ENCODE measurements at places on chromosomes 11 and 22.

GRCh38 chr22:25334162-25334490 is 114.7 kb downstream of the CRYBB2 start:
- peak; percentile 63 for DNase-seq

GRCh38 chr22:25134028-25134427 is 65.6 kb upstream of the CRYBB3 start:
- DNase-seq = no peak

GRCh38 chr22:31162015-31162765 is 2.2 kb downstream of the RNF185 start:
- DNase-seq = no peak

DNA sequence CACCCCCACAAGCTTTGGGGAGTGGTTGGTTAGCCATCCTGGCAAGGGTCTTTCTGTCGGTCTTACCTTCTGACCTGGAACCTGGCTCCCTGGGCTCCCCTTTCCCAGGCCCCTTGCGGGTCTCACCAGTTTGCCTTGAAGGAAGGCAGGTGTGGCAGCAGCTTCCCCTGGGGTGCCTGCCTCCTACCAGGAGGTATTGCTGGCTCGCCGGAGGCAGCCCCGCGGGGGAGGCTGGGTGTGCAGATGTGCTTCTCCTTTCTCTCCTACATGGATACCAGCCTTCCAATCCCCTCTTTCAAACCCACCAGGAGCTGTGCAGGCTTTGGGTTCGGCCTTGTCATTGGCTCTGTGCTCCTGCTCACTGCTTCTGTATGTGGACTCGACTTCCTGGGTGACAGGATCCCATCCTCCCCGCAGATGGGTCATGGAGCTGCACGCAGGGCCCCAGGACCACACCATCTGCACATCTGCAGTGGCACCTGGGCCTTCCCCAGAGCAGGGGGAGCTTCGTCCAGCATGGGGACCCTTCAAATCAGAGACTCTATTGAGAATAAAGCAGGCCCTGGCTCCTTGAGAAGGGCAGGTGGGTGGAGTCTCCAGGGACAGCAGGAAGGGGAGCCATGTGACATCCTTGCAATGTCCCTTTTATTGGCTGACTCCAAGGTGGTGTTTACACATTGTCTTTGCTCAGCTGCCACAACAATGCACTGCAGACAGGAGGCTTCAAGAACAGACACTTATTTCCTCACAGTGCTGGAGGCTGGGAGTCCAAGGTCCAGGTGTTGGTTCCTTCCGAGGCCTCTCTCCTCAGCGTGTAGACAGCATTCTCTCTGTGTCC is 592.0 kb downstream of the BRD1 start:
- no peak for DNase-seq

- DNase-seq = no peak
Measured at GRCh38 chr11:103906291-103906867, 130.1 kb upstream of the DDI1 start.

DNA sequence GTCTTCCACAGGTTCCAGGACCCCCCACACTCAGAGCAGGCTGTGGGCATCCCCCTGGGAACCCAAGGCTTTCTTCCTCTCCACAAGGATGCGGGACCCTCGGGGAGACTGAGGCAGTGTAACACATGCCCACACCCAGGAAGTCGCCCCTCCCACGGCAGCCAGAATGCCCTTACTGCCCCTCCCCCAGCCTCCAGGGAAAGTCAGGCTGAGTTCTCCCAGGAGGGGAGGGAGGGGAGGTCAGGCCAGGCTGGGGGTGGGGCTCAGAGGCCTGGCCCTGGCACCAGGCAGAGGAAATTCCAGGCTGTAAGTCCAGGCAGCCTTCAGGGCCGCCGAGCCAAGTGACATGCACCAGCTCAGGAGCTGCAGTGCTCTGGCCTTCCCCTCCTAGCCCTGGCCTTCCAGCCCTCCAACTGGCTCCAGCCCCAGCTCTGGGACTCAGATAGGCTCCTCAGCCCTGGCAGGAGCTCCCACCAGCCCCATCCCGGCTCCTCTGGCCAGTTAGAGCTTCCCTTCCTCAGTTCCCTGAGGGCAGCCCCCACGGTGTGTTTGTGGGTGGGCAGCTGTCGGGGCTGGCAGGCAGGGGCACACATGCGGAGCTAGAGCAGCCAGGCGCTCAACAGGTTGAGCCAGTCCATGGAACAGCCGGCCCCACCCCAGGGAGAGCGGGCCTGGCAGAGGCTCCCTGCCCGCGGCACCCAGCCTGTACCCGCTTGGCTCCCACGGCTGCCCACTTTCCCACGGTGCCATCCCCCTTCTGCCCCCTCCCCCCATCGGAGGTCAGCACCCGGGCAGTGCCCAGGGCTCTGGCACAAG is 3.6 kb downstream of the BCL9L start:
- no peak for DNase-seq

- no peak for DNase-seq
Measured at GRCh38 chr11:119121811-119122124, 388 bp downstream of the HINFP start.

- DNase-seq = no peak
Measured at GRCh38 chr22:47802421-47802820, 1040.0 kb downstream of the TBC1D22A start.

GRCh38 chr11:60700689-60701468 is 1.5 kb downstream of the MS4A8 start:
- DNase-seq = no peak

GRCh38 chr11:36214976-36215692 is 74.1 kb downstream of the COMMD9 start:
- no peak for DNase-seq

DNA sequence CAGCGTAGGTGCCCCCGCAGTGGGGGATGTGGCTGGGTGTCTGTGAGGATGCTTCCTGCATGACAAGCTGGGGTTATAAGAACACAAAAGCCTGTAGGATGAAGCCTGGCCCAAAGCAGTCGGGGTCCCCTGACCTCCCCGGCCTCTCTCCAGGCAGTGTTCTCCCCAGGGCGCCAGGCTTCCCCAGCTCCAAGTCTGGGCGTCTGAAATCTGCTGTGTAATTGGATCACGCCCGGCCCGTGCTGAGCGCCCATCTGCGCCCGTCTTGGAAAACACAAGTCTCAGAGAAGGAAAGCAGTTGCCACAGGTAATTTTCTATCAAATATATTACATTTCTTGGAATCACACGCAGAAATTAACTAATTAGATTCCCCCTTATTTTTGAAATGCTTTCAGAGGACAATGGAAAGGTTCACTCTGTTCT is 233.3 kb downstream of the CTTN start:
- no peak for DNase-seq

- DNase-seq = no peak
Measured at GRCh38 chr11:95589893-95590612, 199.5 kb downstream of the FAM76B start.

DNA sequence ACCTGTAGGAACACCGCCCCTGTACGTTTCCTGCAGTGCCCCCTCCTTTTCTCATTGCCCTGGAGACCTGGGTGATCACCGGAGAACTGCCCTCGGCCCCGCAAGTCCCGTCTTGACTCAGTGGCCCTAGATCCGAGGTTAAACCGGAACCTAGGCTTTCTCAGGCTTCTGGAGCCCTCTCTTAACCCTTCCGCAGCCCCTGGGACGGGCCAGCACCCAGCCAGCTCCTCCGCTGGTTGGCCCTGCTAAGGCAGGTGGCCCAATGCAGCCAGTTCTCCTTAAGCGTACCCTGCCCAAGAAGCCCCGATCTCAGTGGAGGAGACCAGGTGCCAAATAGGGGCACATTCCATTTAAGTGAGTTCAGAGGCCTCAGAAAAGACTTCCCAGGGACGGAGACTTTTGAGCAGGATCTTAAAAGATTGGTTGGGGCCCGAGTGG is 776 bp downstream of the NLRX1 start:
- DNase-seq = peak; percentile 28

DNA sequence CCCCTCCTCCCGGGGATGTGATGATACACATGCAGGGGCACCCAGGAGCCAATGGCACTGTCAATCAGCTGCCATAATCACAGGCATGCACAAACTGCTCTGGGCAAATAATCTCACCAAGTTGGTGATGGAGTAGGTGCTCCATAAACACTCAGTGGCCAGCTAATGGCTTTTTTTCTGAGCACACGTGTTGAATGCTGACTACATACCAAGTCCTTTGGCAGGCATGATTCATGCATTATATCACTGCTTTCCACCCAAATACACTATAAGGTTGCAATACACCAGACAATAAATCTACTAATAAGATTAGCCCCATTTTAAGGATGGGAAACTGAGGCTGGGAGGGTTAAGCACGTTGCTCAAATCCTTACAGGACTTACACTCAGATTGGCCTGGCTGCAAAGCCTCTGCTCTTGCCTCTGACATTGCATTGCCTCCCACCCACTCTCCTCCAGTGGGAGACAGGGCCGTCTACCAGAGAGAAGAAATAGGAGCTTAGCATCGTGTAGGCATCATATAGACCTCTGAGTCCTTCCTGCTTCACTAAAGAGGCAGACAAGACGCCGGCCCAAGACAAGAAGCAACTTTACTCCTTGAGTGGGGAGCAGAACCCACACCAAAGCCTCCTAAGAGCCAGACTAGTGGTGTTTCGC is 32.7 kb upstream of the ACCSL start:
- DNase-seq = no peak

DNA sequence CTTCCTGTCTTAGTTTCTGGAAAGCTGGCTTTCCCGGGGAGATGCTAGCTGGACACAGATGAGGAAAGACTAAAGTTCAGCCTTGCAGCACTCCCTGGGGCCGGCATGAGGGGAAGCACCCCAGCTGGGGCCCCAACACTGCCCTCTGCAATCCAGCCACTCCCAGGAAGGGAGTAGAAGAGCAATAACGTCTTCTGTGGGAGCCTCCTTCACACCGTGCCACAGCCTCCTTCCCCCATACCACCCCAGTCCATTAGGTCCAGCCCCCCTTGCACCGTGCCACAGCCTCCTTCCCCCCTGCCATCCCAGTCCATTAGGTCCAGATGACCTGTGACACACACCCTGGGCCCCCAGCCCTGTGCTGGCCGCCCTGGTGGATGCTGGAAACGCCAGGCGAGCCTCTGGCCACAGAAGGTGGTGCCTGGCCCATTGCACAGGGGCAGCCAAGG is 44.1 kb upstream of the PRDM11 start:
- DNase-seq = no peak

- DNase-seq = no peak
Measured at GRCh38 chr11:118953265-118953664, 2.8 kb upstream of the UPK2 start.

DNA sequence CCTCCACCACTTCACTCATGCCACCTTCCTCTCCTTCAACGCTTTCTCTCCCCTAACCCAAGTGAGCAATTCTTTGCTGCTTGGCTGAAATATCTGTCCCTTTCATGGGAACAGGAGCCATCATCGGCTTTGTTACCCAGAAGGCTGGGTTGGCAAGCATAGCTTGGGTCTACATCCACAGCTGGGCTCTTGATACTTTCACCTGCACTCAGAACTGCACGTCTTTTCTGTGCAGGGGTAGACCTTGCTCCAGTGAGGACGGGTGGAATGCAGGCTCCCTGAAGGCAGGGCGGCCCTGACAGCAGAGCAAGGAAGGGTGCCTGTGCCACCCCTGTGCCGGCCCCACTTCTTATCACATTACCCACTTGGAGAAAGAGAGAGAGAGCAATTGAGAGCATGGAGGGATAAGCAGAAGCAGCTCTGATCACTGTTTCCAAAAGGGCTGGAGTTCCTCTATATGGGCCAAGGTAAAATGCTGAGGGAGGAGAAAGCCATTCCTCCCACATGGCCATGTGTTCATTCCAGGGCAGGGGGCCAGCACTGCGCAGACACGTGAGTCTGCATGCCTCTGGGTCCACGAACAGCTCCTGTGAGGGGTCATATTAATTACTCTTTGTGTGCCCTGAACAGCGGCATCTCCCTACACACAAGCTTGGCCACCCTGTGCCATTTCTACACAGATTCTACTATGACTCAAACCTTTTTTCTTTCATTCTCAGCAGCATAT is 181.8 kb downstream of the BUD13 start:
- no peak for DNase-seq

DNA sequence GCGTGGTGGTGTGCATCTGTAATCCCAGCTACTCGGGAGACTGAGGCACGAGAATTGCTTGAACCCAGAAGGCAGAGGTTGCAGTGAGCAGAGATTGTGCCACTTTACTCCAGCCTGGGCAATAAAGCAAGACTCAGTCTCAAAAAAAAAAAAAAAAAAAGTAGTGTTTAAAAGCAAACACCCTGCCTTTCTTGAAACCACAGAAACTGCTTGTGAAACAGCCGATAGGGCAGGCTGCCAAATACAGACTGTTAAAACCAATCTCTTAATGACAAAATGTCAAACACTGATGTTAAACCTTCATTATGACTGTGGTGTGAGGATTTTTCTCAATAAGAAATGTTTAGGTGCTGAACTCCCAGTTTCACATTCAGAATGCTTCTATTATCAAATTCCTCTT is 27.3 kb downstream of the MARK2 start:
- peak; percentile 71 for DNase-seq

GRCh38 chr11:79083352-79083751 is 357.5 kb downstream of the TENM4 start:
- DNase-seq = no peak

GRCh38 chr11:95652002-95652472 is 137.5 kb downstream of the FAM76B start:
- DNase-seq = no peak

GRCh38 chr22:22376352-22376706 is 131.7 kb downstream of the VPREB1 start:
- DNase-seq = no peak

DNA sequence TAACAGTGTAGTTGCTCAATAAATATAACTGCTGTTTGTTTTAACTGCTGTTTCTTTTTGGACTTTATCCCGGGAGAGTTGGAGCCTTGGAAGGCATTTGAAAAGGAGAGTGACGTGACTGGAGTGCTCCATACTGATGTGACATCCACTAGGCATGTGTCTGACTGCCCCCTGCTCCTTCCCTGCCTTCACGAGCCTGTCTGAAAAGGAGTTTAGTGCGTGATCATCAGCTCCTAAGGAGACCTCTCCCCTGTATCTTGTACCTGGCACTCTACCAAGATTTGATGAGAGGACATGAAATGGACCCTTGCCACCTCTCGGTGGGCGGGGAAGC is 22.9 kb downstream of the ZBTB16 start:
- no peak for DNase-seq

- no peak for DNase-seq
Measured at GRCh38 chr11:68734111-68734510, 17.2 kb downstream of the TESMIN start.

DNA sequence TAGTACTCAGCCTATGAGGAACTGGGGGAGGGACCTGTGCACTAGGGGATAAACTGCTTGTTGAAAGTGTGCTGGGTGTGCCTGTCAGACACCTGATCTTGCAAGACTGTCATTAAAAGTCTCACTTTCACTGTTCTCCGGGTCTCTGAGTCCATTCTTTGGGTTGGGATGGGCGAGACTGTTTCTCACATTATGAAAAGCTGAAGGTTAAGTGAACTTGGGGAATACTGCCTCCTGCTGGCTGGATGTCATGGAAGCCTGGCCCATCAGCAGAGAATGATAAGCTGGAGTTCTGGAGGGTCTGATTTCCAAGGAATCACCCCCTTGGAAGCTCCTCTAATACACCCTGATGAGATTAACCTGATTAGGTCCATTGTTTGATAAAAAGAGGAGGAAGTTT is 9.0 kb upstream of the VPREB1 start:
- DNase-seq = peak; percentile 65

- no peak for DNase-seq
Measured at GRCh38 chr11:62671236-62671607, 251 bp upstream of the UQCC3 start.

GRCh38 chr11:27058456-27058855 is 17.8 kb downstream of the BBOX1 start:
- no peak for DNase-seq

GRCh38 chr11:80843266-80843974 is 1402.6 kb upstream of the TENM4 start:
- DNase-seq = no peak

GRCh38 chr22:33459137-33459536 is 401.0 kb upstream of the SYN3 start:
- no peak for DNase-seq

Measured in stimulated activated CD4-positive, alpha-beta T cell treated with anti-CD3 and anti-CD28 coated beads, Interleukin-2, amount 100 ng/mL, for 48 hours (primary cell).